ENCODE measurements at places on chromosomes 4 and X. TPM values are rescaled to one million over a fixed set of nuclear protein-coding genes. Genes with fewer than 3 reads are reported as not detected.

RENBP gene
- total RNA-seq = 7.2 TPM

ADGRG2 gene
- 3.5 TPM for total RNA-seq

GRCh38 chr4:102326951-102327350 lies 18.3 kb downstream of the SLC39A8 start:
- no peak for DNase-seq

DNA sequence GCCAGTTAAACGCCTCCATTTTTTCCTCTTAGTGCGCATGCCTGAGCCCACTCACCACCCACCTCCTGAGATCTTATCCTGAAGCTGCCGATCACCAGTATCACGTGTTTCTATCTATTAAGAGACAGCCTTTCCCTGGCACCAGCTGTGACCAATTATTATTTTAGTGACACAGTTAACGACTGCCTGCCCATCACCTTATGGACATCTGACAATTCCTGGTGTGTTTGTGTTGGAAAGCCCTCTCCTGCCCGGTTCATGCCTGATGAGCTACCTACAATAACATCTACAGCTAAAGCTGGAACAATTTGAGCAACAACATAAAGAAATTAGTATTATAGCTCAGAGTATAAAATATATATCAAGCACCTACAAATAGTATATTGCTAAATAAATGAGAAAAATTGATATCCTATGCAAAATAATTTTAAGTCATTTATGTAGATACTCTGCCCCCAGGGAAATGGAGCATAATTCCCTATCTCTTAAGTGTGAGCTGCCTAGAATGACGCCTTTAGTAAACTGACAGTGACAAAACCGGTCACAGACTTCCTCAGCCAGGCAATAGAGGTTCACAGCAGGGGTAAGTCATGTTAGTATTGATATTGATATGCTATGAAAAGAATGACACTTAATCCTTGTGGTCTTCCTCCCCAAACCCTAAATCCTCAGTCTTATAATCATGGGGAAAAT lies 862.2 kb downstream of the TRAM1L1 start:
- no peak for DNase-seq

DNA sequence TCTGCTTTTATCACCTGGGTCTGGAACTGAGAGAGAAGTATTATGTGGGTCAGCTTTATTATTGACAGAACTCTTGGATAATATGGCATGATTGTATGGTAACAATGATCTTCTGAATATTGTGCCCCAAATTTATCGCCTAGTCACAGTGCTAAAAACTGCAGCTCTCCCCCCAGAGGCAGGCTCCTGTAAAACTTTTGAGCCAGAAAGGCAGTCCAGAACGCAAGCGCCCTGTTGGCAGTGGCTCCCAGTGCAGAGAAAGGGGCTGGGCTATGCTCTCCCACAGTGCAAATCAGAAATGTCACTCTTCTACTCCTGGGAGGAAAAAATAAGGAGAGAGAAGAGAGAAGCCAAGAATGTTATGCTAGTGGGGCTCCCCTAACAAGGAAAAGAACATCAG lies 50.5 kb downstream of the HELT start:
- no peak for DNase-seq

DNA sequence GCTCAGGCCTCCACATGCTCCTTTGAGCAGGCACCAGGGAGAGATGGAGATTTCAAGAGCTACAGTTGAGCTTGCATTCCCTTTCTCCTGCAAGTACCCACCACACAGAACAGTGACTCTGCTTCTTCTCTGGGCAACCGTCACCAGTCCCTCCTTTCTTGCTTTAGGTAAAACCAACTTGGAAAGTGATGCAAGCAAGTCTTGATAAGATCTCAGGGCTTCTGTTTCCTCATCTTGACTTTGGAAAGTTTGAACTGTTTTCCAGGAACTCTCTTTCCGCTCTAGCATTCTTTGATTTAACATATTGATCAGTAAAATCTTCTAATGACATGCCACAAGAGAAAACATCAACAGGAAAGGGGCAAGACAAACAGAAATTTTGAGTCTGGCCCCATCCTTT lies 73.7 kb downstream of the USP46 start:
- no peak for DNase-seq

DNA sequence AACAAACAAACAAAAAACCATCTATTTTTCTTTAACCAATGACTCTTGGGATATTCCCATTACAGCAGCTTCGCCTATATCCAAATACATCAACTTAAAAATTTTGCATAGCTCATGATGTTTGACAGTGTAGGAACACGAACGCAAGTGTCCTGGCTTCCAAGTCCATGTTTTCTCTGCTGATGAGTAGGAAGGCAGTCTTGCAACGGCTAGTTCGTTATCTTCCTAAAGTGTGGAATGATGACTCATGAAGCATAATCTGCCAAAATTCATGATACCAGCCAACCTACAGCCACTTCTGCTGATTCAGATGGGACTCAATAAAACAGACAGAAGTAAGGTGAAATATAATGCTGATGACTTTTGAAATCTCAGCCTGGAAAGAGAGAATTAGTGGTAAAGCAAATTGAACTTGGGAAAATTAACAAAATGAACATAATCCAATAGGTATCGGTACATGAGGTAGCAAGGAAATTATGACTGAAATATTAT lies 6.4 kb upstream of the SEPTIN11 start:
- no peak for DNase-seq

- DNase-seq = no peak
These were observed 117.1 kb downstream of the TMEM164 start for GRCh38 chrX:110120025-110120424.

DNA sequence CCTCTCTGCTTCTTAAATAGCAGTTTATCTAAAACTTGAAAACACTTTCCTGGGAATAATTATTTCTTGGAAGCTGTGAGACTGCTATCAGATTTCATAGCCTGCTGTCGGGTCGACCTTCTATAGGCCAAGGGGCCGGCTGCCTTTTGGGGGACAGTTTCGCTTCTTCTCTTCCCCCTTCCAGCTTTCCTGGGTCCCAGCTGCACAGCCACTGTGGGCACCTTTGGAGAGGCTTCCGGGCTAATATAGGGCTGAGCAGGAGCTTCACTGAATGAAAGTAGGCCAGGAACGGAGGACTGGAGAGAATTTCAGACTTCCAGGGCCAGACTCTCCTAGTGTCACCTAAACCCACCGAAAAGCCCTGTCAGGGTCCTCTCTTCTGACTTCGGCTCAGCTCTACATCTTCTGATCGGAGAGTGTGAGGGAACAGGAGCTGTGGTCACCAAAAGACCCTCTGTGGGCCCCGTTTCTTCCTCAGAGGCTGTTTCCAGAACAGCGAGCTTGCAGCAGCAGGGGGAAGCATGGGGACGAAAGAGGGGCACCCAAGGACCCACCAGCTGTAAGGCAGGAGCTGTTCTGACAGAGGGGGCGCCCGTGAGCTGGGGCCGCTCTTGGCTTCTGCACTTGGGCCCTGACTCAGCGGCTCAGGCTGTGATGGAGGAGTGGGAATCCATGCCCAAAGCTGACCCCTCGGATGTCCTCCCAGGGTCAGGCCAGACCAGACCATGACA lies 620.6 kb downstream of the BCOR start:
- no peak for DNase-seq

GRCh38 chr4:48370260-48371134 lies 29.2 kb downstream of the SLAIN2 start:
- DNase-seq = no peak

UGT8 gene
- not detected for total RNA-seq

GRCh38 chr4:1674682-1675081 lies 9.4 kb downstream of the FAM53A start:
- no peak for DNase-seq

GRCh38 chrX:136269921-136270320 lies 18.7 kb upstream of the MAP7D3 start:
- DNase-seq = no peak

DNA sequence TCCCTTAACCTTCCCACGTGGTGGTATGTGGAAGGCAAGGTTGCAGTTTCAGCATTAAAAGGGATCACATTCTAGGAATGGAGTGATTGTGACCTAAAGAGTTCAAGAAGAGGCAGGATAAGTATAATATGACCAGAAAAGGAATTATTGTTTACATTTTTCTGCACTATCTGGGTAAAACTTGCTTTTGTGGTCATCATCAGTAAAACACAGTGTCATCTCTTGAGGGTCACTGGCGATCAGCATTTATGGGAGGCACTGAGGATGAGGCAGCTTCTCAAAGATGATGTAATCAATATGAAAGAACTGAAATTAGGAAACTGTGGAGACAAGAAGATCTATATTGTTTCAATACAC lies 88.7 kb downstream of the CFAP299 start:
- DNase-seq = no peak

DNA sequence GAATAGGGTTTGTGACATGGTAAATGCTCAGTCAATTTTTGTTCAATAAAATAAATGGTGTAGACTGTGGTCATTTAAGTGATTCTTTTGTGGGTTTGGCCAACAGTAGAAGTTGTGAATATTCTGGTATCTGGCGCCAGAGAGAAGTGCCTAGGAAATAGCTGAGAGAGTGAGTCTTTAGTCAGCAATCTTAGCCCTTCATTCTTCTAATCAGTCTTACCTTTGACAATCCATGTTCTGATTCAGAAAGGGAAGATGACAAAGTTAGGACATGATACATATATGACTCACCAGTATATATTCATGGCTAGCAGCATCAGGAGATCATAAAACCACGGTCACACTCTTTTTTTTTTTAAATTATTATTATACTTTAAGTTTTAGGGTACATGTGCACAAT lies 141.8 kb upstream of the PCDH18 start:
- no peak for DNase-seq

- DNase-seq = no peak
These were observed 9.3 kb upstream of the SAT1 start for GRCh38 chrX:23773601-23774175.

DNA sequence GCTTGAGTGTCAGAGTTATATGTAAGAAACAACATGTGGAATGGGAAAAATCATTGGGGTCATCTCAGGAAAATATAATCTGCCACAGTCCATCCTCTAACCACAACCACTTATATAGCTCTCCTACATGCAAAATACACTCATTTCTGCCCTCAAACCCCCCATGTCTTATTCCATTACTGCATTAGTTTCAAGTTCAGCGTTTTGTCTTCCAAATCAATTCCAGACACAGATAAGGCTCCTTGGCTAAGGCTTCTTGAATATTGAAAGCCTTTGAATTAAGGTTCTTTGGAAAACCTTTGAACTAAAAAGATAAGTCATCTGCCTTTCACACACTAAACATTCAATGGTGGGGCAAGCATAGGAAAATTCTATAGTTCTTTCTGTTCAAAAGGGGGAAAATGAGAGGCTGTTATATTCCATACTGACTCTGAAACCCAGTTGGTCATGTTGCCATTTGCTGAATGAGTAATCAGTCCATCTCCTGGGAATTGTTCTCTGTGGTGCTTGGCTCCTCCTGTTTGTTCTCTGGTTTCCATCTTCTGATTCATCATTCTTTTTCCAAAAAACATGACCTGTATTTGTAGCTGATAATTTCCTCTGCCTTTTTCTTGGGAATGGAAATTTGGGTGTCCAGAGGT lies 218.7 kb downstream of the BMPR1B start:
- DNase-seq = no peak

- no peak for DNase-seq
These were observed 152.6 kb downstream of the MAGEB17 start for GRCh38 chrX:16319929-16320328.
